ENCODE measurements at places on chromosomes 7 and 10.

DNA sequence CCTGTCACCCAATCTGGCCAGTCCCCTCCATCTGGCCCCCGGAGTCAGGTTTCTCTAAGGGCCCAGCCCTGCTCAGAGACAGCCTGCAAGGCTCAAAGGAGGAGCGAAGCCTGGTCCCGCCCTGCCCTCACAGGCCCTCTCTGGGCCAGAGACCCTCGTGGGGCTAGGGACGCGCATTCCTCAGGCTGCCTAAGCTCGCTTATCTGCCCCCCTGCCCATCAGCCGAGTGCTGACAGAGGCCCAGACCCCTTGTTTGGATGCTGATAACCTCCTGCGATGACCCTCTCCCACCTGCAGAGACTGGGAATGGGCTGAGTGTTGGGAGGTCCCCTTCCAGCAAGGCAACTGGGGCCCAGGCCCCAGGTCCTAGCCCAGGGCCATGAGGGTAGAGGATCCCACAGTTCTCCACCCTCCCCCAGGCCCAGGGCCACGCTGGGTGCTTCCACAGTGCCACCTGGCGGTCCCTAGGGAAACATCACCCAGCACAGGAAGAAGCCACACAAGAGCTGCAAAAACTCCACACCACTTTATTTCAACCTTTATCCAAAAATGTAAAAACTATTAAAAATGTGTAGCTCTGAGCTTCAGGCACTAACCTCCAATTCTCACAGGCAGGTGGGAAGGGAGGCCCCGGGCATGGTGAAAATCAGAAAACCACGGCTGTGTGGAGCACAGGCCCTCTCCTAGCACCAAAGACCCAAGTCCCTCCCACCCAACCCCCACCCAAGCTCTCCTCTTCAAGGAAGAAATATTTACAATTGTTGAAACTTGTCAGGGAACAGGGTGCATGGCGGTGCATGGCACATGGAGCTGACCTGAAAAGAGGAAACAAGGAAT is 2.2 kb downstream of the NPM3 start:
- DNase-seq, result peak; percentile 81

GRCh38 chr10:2464483-2464882 is 602.9 kb upstream of the PFKP start:
- no peak for DNase-seq

- DNase-seq, result no peak
Measured at GRCh38 chr7:47596502-47597202, 14.7 kb upstream of the TNS3 start.

DNA sequence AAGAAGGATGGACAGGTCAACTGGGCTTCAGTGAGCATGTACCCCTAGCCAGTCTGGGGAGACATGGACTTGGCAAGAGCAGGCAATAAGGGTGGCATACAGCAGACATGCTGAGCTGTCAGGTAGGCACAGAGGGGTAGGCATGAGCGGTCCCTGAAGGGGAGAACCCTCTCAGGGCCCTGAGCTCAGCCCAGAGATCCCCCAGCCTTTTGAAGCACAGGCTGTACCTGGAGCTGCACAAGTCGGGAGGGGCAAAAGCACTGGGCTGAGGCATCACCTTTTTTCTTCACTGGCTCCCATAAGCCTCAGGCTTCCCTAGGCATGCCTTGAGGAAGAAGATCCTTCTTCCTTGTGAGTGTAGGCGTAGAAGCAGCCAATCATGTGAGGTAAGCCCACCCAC is 42.3 kb downstream of the ZNF727 start:
- DNase-seq, result no peak

GRCh38 chr10:34861293-34862021 is 46.4 kb upstream of the PARD3 start:
- no peak for DNase-seq

DNA sequence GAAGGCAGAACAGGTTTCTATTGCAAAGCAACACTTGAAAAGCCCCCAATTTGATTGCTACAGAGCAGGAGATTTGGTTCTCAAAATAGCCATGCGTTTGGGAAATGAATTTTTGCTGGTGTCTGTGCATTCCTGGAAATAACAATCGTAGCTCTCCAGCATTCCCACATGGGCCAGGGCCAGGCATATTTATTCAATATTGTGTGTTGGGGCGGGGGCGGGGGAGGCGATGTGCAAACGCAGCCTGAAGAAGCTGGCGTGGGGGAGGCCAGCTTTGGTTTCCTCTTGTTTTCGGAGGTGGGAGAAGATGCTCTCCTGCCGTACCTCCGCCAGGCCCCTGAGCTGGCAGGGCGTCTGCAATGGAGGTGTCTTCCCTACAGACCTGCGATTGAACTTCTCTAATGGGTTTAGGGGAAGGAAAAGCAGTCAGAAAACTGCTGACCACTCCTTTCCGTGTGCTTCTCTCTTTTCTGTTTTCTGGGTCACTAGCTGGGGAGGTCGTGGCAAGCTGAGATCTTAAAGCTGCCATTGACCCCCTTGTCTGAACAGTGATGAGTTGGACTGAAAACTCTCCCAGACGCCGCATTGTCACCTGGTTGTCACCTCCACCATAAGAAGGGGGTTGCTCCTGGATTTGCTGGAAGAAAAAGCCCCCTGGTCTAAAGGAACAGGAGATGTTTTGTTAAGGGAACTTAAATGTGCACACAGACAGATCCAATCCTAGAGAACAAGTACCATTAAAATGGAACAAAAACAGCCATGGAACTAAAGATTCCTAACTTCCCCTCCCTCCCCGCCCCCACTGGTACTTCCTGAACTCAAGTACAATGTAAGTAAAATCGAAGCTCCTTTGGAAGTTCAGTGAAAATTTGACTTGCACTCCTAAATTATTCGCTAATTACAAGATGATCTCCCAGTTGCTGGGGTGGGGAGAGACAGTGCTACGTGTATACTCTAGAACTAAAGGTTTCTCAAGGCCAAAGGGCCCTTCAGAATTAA is 56.4 kb upstream of the HABP2 start:
- DNase-seq, result no peak

- DNase-seq, result no peak
Measured at GRCh38 chr10:97000487-97001182, 168.5 kb downstream of the LCOR start.

GRCh38 chr10:70616761-70617160 is 14.2 kb upstream of the PRF1 start:
- no peak for DNase-seq

DNA sequence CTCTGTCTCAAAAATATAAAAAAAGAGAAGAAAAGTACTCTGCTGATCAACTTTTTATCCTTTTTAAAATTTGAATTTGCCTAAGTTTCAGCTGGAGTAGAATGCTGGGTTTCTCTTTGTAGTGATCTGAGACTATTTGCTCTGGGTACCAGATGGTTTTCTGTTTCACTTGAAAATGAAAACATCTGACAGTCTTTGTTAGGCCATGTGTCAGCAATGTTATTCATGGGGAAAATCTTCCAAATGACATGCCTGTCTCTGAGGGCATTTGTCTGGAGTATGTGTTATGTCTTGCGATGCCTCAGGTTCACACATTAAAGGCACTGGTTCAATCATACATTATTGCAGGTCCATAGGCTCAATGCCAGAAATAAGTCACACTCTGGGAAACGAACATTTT is 175.3 kb upstream of the TMEM229A start:
- no peak for DNase-seq

DNA sequence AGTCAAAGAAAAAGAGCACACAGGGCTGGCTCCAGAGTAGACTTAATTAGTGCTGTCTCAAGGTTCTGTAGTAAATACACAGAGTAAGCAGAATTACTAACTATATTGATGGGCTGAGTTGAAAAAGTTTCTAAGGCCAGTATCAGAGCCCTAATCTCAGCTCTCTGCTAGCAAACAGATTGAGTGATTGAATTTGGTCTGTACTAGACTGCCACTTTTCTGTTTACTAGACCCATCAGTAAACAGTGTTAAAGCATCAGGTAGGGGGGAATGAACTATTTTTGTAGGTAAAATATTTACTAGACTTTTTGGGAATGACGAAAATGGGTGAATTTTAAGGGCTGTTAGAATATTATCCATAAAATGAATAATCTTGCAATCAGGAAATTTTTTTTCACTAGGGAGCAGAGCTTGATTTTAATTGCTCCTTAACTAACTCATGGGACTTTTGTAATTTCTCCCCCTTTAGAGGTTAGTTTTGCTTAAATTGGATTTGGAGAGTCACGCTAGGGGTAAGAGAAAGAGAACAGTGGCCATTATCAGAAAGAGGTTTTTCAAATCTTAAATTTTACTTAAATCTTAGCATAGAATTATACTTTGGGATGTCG is 37.3 kb upstream of the RASGEF1A start:
- DNase-seq, result no peak

GRCh38 chr7:27237735-27238334 is 4.8 kb upstream of the EVX1 start:
- no peak for DNase-seq

GRCh38 chr10:4473977-4474376 is 352.0 kb upstream of the AKR1E2 start:
- DNase-seq, result no peak

GRCh38 chr7:98213296-98213887 is 2.2 kb downstream of the BHLHA15 start:
- no peak for DNase-seq

DNA sequence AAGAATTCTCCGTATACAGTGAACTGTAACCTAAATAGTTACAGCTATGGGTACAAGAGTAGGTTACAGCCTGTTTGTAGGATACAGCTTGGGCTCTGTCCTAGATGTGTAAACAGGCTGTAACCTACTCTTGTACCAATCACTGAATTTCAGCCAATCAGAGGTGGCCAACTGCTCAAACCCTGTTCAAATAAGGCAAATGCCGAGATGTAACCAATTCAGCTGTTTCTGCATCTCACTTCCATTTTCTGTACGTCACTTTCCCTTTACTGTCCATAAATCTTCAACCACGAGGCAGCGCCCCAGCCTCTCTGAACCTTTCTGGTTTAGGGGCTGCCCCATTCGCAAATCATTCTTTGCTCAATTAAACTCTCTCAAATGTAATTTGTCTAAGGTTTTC is 8.3 kb upstream of the MMP21 start:
- no peak for DNase-seq

DNA sequence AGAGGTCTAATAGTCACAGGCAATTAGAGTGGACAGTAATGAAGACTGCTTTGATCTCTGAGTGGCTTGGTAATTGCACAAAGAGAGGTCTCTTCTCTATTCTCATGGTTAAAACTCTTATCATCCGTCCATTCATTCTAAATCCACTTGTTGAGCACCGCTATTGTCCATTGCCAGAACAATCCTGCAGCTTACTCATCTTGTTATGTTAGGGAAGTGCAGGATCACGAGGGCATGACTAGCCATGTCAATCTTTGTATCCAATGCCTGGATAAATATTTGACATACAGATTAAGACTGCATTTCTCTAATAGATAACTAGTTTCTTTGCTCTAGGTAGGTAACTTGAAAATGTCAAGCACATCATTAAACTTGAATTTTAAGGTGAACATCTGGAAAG is 14.9 kb downstream of the SFTPD start:
- DNase-seq, result no peak

- no peak for DNase-seq
Measured at GRCh38 chr10:132876131-132876860, 66.1 kb downstream of the CFAP46 start.

DNA sequence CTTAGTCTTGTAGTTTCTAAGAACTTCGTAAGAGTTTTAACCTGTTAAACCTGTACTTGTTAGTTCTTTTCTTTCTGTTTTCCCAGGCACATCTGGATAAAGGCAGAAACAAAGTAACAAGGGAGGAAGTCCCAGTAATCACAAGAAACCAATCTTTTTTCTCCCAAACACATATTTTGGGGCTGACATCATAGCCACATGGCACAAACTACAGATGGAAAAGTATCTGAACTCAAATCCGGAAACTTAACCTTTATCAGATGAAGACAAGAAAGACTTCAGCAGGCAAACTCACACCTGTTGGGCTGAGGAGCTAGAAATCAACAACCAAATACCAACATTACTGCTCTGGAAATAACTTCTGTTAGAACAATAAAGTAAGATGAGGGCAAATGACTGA is 67.1 kb downstream of the CUBN start:
- DNase-seq, result no peak

GRCh38 chr7:31493714-31494181 is 20.1 kb upstream of the ITPRID1 start:
- no peak for DNase-seq

GRCh38 chr7:108283252-108283651 is 153.1 kb upstream of the LAMB4 start:
- no peak for DNase-seq

- DNase-seq, result no peak
Measured at GRCh38 chr7:22051886-22052673, 106.4 kb upstream of the CDCA7L start.

DNA sequence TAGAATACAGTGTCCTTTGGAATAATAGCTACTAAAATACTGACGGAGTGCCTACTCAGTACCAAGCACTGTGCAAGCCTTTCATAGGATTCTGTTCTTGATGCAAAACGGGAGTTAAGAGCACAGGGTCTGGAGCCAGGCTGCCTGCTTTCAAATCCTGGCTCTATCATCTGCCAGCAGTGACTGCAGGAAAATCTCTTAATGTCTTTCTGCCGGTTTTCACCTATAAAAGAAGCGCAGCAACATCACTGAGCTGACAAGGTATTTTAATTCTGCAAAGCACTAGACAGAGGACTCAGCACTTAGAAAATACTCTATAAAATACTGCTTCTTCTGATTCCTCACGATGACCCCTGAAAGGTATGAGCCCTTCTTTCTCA is 659 bp downstream of the FIGNL1 start:
- DNase-seq, result no peak

- DNase-seq, result no peak
Measured at GRCh38 chr10:17181751-17182150, 19.7 kb downstream of the TRDMT1 start.

DNA sequence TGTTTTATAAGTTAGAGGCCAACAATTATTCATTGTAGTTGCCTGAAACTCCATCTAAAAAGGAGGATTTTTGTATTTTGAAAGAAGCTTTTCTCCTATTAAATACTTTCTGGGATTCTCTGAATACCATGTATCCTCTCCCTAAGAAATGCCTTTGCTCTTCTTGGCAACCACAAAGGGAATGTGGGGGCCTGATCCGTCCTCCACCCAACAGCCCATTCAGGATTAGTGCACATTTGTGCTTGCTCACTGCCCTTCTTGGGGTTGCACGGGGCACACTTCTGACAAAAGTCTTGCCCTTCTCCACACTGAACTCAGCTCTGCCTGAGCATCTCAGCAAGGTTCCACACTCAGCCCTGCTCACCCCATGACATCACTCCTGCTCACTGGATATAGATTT is 194.2 kb downstream of the SLC25A13 start:
- no peak for DNase-seq

- no peak for DNase-seq
Measured at GRCh38 chr7:150801242-150801945, 825 bp downstream of the TMEM176A start.

DNA sequence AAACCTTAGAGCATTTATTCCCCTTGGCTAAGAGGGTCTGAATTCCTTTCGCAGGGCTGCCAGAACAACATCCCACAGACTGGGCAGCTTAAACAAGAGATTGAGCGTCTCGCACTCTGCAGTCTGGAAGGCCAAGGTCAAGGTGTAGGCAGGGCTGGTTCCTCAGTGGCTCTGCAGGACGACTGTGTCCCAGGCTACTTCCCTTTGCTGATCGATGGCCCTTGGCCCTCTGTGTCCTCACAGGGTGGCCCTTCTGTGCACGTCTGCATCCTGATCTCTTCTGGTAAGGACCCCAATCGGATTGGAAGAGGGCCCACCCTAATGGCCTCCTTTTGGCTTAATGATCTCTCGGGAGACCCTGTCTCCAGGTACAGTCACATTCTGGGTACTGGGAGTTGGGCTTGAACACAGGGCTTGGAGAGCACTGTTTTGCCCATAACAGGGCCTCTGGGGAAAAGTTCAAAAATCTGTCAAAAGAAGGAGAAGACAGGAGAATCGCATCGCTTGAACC is 35.1 kb upstream of the DNAJB6 start:
- peak; percentile 25 for DNase-seq

Data from activated CD4-positive, alpha-beta T cell treated with anti-CD3 and anti-CD28 coated beads, Interleukin-2, amount 50 U/mL, for 48 hours (primary cell).